T-helper 1 cell (primary cell): ENCODE measurements at places on chromosomes 7 and 10.
A peak's percentile ranks its signal among the peaks of the same experiment; 100 is the strongest.

GRCh38 chr10:5817322-5818047 is 4.3 kb upstream of the GDI2 start:
- no peak for DNase-seq

GRCh38 chr10:92801978-92802872 is 46.1 kb upstream of the EXOC6 start:
- DNase-seq, result no peak

DNA sequence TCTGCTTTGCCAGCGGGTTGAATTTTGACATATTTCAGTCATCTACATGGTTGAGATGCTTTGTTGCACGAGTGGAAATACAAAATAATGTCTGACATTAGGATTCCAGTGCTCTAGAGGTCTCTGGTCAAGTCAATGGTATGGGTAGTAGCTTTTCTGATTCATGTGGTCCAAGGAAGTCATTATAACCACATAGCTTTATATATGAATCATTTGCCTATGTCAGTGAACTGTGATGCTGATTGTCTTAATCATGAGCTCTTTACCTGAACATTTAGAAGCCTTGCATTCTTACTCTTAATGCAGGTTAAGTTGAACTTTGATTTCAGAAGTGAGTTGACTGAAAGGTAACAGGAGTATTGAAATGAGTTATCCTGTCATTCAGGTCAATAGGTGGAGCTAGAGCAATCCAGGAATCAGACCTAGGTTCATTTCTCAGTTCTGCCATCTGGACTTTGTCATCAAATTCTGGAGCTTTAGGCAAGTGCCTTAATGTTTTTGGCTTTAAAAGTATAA is 3.3 kb downstream of the MAPK8 start:
- peak; percentile 28 for DNase-seq

DNA sequence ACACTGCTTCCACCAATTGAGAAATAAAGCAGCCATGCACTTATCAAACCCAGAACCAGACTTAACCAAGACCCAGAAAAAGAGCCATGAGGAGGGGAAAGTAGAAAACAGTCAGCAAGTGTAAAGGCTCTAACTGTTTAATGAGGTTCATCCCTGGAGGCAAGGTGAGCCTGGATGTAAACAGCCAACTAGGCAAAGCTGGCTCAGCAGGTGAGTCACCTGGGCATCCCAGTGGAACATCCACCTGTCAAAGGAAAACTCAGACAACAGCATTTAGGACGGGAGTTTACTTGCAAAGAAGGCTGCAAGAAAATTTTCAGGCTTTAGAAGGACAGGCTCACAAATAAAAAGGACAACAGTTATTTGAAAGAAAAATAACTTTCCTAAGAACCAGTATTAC is 153.0 kb downstream of the SNX13 start:
- DNase-seq, result no peak

DNA sequence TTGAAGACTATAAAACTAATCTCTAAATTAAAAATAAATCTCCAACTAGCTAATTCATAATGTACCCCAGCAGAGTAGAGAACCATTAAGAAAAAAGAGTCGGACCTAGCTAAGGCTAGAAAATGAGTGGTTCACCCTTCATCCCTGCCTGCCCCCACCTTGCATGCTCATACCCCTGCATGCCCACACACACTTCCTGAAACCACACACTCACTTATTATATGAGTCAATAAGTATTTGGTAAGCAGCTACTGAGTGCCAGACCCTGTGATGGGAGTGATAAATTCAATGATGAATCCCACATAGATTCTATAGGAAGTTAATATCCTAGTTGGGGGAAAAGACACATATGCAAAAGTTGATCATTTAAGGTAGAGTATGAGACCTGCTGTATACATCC is 152.9 kb upstream of the INHBA start:
- DNase-seq, result no peak

DNA sequence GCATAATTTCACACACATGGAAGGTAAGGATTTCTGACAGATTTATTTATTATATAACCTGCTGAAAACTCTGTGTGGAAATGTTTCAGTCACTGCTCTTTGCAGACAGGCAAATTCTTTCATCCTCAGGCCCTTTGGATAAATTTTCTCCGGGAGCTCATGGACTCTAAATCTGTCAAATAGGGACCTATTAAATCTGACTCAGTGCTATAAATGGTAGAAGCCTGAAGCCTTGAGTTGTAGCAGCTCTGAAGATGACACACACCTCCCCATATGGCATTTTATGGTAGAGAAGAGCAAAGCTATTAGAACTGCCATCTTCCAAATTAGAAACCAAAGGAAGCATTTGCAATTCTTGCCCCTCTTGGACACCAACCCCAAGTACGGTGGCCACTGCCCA is 808.7 kb downstream of the XPNPEP1 start:
- DNase-seq, result no peak

DNA sequence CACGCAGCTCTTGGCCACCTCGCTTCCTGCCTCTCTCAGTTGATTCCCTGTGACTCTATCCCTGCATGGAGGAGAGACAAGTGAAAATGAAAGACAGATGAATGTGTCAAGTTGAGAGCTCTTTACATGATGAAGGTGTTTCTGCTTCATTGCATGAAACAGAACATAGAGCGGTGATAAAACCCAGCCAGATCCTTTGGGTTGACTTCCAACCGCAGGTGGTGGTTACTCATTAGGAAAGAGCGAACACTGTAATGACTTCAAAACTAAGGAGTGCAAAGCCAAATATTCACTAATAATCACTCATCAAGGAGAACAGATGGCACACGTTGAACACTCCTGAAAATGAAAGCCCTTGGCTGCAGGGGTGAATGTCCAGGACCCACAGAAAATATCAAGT is 31.8 kb upstream of the WDR11 start:
- DNase-seq, result no peak

DNA sequence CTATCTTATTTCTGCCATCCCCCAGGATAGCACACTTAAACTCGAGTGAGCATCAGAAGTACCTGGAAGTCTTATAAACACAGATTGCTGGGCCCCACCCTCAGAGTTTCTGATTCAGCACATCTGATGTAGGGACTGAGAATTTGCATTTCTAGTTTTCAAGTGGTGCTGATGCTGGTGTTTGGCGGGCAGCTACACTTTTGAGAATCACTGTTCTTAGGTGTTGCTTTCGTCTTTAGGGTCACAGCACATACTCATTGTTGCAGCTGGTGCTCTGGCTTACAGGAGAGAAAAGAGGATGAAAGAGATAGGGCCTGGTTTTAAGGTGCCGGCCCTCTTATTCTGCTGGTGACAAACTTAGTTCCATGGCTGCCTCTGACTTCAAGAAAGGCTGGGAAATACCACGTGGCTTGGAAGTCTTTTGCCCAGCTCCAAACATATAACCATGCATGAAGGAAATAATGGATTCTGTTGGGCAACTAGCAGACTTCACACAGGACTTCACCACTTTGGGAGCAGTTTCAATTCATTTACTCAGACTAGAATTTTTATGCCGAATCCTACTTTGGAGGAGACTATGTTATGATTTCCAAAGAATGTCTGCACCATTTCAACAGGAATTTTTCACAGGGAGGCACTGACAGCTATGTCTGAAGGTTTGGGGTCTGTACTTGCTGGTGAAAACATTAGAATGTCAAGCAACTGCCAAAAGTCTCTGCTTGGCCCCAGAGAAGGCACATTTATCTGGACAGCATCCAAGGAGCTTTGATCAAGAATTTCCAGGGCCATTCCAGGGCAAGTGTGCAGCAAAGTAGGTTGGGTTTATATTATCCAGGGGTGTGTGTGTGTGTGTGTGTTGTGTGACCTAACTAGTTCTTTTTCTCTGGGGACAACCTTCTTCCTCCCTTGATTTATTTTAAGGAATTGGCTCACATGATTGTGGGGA is 6.9 kb upstream of the MINDY4 start:
- no peak for DNase-seq

GRCh38 chr10:124239696-124240095 is 146.3 kb upstream of the CHST15 start:
- no peak for DNase-seq

- no peak for DNase-seq
Measured at GRCh38 chr7:80154656-80155333, 20.2 kb downstream of the GNAI1 start.

- no peak for DNase-seq
Measured at GRCh38 chr10:71939304-71939703, 24.9 kb upstream of the CHST3 start.

- DNase-seq, result no peak
Measured at GRCh38 chr10:56142092-56142728, 218.8 kb downstream of the ZWINT start.

DNA sequence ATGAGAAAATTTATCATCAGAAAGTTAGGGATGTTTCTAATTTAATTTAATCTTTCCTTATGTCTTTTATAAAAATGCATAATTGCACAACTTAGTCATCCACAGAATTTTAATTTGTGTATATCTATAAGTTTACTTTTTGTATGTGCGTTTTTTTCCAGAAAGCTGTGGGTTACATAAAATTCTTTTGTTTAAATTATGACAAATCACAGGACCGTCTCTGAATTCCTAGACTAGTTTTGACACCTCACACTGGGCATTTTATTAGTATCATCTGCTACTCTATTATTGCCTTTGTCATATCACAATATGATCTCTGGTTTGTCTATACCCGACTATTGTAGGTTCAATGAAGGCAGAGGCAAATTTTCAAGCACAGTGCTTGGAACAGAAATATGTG is 482.4 kb upstream of the SEMA3D start:
- DNase-seq, result no peak
